CD8-positive, alpha-beta T cell (primary cell): ENCODE measurements at places on chromosomes 6 and 20.

DNA sequence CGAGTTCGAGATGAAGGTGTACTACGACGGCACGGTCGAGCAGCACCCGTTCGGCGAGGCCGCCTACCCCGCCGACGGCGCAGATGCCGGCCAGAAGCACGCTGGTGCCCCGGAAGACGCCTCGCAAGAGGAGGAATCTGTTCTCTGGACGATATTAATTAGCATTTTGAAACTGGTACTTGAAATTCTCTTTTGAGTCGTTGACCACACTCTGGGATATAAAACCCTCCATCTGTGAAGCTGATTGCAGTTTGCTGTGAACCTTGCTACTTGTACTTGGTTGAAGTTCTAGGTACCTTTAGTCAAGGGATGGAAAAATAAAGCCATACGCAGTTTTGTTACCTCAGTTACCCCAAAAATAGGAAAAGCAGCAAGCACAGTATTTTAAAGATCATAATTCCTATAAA lies 917 bp downstream of the C6orf120 start:
- DNase-seq: no peak

- DNase-seq: no peak
These were observed 899.4 kb upstream of the FLRT3 start for GRCh38 chr20:15236812-15237211.

DNA sequence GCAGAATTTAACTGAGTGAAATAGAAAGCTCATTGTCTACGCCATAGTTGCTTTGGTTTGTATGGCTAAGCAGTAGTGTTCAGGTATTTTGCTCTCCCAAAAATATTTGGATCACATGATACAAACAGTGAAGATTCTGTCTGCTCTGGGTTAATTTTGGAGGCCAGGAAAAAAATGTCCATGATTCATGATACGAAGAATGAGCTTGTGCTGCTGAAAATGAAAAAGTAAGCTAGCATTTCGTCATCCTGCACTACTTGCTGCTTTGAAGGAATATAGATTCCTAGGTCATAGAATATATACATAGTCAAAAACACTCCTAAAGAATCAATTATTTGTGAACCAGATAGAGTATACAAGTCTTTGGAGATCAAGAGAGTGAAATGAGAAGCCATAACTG lies 8.3 kb downstream of the WRNIP1 start:
- DNase-seq: no peak

GRCh38 chr6:93799226-93799625 lies 379.9 kb upstream of the EPHA7 start:
- DNase-seq: no peak

DNA sequence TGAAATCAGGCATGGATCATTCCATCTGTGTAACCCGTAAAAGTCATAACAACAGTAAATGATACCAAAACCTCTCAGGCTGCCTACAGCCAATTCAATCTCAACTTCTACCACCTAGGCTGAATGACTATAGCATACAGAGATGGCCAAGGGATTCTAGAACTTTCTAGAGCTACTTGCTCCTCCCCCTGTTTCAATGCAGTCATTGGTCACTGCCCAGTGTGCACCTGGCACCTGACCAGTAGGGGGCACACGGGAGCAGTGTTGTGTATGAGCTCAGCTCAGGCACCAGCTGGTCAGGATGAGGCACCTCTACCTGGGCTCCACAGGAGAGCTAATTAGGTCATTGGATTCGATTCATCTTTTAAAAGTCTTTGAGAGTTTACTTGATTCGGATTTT lies 86.2 kb downstream of the PLEKHG1 start:
- peak; percentile 55 for DNase-seq

DNA sequence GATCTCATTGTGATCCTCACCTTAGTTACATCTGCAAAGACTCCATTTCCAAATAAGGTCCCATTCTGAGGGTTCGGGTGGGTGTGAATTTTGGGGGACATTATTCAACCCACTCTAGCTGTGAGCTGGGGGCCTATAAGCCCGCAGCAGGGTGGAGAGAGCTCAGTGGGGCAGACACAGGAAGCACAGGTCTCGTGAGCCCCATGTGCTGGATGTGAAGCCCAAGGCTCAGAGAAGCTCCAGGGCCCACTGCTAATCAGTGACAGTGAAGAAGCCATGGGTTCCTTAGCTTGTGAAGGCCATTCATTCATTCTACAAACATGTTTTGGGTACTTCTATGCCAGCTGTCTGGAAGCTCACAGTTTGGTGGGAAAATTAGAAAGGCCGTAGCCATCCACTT lies 47.5 kb downstream of the CHMP4B start:
- DNase-seq: peak; percentile 28

GRCh38 chr6:143074670-143075318 lies 14.1 kb downstream of the AIG1 start:
- DNase-seq: no peak

DNA sequence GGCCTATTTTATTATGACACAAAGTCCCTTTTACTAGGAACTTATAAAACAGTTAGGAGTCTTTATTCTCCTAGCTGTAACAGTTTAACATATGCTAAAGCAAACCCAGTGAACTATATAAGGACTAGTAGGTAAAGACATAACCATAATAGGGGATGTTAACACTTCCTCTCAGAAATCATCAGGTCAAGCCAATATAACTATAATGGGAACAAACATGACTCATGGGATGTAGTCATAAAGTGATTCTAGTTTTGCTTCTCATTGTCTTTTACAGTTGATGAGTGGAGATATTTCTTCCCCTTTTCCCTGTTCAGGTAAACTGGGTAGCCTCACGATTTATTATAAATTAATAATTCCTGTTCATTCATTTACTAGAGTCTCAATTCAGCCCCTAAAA lies 9.7 kb downstream of the PTCHD4 start:
- no peak for DNase-seq

GRCh38 chr20:10713161-10713560 lies 39.4 kb upstream of the JAG1 start:
- DNase-seq: no peak

DNA sequence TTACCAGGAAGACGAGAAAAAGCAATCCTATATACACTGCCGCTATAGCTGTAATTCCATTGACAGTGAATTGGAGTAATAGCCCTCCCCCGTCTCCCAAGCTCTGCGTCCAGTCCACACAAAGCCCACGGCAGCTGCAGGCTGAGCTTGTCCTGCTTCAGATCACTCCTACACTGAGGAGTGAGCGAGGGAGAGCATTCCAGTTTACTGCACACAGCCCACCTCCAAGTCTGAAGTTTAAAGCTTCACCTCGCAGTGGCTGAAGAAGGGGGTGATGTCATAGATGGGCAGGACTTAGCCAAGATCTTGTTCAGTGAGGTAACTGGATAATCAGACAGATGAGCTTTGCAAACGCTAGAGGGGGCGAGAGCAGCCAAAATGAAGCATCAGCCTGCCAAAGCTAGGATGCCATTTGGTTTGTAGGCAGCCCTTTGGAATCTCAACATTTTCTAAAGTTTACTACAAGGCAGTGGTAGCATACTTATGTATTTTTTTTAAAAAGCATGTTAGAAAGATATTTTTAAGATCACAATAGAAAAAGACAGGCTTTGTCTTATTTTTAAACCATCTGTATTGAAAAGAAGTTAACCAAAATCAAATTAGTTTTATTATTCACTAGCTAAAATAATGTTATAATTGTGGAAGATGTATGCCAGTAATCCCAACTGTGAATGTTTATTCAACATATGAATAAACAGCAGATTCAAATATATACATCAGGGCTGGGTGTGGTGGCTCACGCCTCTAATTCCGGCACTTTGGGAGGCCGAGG lies at the start of gene FLRT3:
TSS of gene FLRT3 (minus strand) at position 213 of the 772 bp plus-strand sequence. CDS start 10,106 bp downstream, outside the sequence.
- DNase-seq: peak; percentile 1

GRCh38 chr6:3233904-3234303 lies 6.5 kb upstream of the TUBB2B start:
- DNase-seq: no peak

GRCh38 chr20:16560661-16561060 lies 12.6 kb downstream of the KIF16B start:
- no peak for DNase-seq

GRCh38 chr6:110125361-110125760 lies 54.1 kb downstream of the WASF1 start:
- DNase-seq: no peak

DNA sequence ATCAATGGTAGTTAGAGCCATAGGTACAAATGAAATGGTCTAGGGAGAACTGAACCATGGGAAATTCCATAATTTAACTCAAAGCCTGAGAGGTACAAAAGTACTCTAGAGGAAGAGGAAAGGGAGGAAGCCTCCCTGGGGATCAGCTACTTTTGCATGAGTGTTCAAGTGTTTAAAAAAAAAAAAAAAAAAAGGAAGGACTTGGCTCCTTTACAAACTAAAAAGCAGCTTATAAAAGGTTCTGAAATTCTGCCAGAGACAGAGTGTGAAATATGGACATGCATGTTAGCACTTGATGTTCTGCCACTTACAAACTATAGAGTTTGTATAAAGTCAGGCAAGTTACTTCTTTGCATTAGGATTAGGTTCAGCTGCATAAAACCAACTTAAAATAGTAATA lies 290.0 kb downstream of the TBC1D7 start:
- no peak for DNase-seq

- no peak for DNase-seq
These were observed 91.0 kb downstream of the PKHD1 start for GRCh38 chr6:51996296-51996947.

DNA sequence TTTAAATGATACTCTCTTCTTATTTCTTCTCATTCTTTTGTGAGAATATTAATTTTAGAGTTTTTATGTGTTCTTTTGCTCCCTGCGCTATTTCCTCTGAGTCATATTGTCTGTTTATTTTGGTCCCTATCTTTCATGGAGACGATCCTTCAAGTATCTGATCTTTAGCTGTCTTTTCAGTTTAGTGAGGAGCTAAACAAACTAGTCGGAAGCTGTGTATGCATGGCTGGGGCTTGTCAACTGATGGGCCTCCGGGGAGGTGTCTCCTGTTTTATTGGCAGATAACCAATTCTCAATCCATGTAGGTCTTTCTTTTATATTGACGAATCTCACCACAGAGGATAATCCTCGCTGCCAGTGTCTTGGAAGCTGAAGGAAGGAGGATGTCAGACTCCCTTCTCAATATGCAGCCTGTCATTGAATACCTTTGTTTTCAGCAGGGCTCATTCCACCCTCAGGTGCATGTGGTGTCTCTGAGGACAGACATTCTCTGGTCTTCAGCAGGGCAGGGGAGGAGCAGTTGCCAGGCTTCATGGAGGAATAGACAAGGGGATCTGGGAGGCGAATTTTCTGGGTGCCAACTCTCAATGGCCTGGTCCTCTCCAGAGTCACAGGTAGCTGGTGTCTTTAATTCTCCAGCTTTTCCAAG lies 64.9 kb downstream of the RNF182 start:
- no peak for DNase-seq

GRCh38 chr6:154857529-154857928 lies 124.3 kb downstream of the SCAF8 start:
- DNase-seq: no peak

- DNase-seq: no peak
These were observed 418.8 kb upstream of the MMS22L start for GRCh38 chr6:97701801-97702200.

DNA sequence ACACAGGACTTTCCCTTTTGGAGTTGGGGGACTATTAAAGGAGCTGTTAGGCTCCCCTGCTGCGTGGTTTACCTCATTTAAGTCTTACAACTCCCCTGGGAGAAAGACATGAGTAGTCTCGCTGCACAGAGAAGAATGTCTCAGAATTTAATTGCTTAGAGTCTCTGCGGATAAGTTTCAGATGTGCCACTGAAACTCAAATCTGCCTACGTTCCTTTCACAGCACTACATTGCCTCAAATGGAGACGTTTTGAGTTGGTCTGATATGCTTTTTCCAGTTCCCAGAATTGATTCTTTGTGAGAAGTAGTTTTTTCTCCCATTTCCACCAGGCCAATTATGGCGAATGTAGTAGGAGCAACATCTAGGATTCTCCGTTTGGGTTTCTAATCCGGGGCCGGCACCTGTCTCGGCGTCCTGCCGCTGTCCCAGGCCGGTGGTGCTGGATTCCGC lies 532 bp upstream of the SLC35F1 start:
- no peak for DNase-seq

- DNase-seq: no peak
These were observed 156.5 kb downstream of the BTBD3 start for GRCh38 chr20:12074111-12074655.

- no peak for DNase-seq
These were observed 3.2 kb upstream of the RNF146 start for GRCh38 chr6:127263481-127263880.

GRCh38 chr20:63178446-63178820 lies 37.5 kb downstream of the YTHDF1 start:
- DNase-seq: no peak

GRCh38 chr6:139296927-139297326 lies 5.1 kb upstream of the TXLNB start:
- DNase-seq: no peak

GRCh38 chr6:423055-423798 lies 31.7 kb downstream of the IRF4 start:
- no peak for DNase-seq

GRCh38 chr6:107819964-107820337 lies 4.2 kb downstream of the SCML4 start:
- DNase-seq: peak; percentile 76

DNA sequence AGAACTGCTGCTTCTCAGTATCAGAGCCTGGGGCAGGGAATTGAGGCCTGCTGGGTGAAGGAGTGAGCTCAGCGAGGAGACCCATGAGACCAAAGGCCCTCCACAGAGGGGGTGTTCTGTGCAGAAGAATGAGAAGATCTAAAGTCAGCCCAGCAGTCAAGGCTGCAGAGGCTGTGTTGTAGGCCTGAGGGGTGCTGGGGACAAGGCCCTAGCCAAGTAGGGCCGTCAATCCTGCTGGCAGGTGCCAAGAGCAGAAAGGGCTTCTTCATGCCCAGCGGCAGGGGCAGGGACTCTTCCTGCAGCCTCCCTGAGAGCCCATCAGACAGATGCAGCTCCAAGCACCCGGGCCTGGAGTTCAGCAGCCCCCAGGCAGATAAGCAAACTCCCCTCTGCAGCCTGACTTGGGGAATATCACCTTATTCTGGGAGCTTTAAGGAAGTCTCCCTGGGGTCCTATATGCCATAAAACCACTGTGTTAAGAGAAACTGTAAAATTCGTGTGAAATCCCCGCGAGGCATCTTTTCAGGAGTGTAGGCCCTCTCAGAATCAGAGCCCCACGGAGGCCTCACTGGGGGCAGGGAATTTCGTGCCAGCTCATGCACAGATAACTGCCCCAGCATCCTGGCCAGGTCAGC lies 9.0 kb downstream of the CCDC167 start:
- no peak for DNase-seq

DNA sequence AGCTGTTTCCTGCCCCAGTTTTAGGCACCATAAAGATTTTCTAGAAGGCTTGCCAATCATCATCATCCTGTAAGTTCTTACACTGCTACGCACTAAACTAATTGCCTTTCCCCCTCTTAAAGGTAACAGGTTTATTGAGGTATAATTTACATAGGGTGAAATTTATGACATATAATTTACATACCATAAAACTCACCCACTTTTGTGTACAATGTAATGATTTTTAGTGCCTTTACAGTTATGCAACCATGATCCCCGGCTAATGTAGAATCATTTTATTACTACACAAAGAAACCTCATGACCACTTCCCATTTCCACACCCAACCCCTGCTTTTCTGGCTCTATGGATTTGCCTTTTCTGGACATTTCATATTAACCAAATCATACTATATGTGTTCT lies 21.1 kb downstream of the GCNT2 start:
- no peak for DNase-seq

GRCh38 chr6:75210885-75211739 lies 5.3 kb upstream of the COL12A1 start:
- no peak for DNase-seq
